Substantia nigra (tissue), 51 donors: ENCODE measurements at places on chromosomes 7 and 10.

DNA sequence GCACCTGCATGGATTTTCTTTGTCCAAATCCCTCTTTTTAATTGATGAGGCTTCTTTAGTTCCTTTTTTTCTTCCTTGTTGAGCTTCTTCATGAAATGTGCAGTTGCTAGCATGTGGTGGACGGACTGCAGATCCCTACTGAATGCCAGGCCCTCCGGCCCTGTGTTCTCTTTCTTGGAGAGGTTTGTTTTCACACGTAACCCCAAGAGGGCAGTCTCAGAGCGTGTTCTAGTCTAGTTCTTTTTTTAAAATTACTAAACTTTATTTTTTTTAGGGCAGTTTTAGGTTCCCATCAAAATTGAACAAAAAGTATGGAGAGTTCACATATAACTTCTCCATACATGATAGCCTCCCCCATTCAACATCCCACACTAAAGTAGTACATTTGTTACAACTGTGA lies 190.0 kb downstream of the CFTR start:
- DNase-seq = no peak

- no peak for DNase-seq
Measured at GRCh38 chr10:32393911-32394310, 47.0 kb upstream of the EPC1 start.

DNA sequence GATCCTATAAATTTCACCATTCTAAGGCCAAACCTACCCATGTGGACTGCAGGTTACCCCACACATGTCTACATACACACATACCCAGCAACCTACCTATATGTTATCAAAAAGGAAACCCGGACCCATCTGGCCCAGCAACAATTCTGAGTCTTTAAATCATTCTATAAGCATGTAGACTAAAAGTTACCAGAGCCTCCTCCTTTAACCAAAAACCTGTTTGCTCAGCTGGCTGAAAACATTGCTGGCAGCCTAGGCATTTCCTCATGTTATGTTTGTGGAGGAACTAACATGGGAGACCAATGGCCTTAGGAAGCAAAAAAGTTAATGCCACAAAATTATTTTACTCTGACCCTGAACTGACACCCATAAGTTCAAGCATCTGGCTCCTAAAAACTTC lies 5.3 kb upstream of the ADCK2 start:
- DNase-seq = no peak

- DNase-seq = no peak
Measured at GRCh38 chr10:96038476-96039387, 4.7 kb upstream of the CCNJ start.
